ENCODE measurements at places on chromosomes 7 and 10. TPM values are rescaled to one million over a fixed set of nuclear protein-coding genes. Genes with fewer than 3 reads are reported as not detected.

C10orf62 gene
- not detected for total RNA-seq

AS3MT gene
- total RNA-seq: 9.8 TPM

PLEKHS1 gene
- total RNA-seq: not detected

HMX3 gene
- not detected for total RNA-seq

CAV2 gene
- 210 TPM for total RNA-seq

CLEC2L gene
- not detected for total RNA-seq

MCM10 gene
- total RNA-seq: 0.24 TPM

IGF2BP3 gene
- 1.7 TPM for total RNA-seq

MDFIC gene
- 89.5 TPM for total RNA-seq

MUC12 gene
- total RNA-seq: not detected

GPR37 gene
- not detected for total RNA-seq

CACNB2 gene
- 13.9 TPM for total RNA-seq

DNA sequence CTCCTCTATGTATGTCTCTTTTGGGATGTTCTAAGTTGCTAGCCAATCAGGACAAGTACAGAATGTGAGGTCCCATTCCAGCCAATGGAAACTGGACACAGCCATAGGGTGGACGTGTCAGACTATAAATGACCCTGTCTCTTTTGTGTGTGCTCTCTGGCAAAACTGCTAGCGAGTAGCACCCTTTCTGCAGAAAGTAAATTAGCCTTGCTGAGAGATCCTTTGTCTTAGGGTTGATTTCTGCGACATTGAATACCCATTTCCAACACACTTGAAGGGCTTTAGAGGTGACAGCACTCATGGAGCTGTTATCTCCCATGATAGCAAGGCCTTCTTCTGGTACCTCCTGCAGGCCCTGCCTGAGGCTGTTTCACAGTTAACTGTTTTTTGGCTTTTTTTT, 107.5 kb downstream of the CCNY start:
- DNase-seq: no peak
- no peaks in the 10 kb centered on the region for H3K27me3 ChIP-seq
- H3K4me1 ChIP-seq: peaks cover 25% of the 10 kb centered on the region
- H3K36me3 ChIP-seq: no peaks in the 10 kb centered on the region
- no peak overlapping the region for H3K27ac ChIP-seq

GRCh38 chr7:152553671-152554317, 118.0 kb upstream of the KMT2C start:
- no peaks in the 10 kb centered on the region for H3K4me1 ChIP-seq
- H3K27me3 ChIP-seq: no peaks in the 10 kb centered on the region
- H3K36me3 ChIP-seq: no peaks in the 10 kb centered on the region
- DNase-seq: no peak
- H3K27ac ChIP-seq: no peak overlapping the region
- H3K4me3 ChIP-seq: no peak overlapping the region

DNA sequence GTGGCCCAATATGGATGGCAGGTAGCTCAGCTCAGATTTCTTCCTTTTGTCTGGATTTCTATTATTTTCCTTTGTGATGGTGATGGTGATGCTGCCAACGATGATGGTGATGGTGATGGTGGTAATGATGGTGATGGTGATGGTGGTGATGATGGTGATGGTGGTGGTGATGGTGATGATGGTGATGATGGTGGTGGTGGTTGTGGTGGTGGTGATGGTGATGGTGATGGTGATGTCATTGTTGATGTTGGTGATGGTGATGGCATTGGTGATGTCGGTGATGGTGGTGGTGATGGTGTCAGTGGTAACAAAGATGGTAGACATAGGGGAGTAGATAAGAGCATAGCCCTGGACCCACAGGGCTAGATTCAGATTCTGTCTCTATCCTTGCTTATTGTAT, 25.4 kb downstream of the TTYH3 start:
- DNase-seq: no peak
- no peak overlapping the region for H3K27ac ChIP-seq
- no peaks in the 10 kb centered on the region for H3K27me3 ChIP-seq
- no peak overlapping the region for H3K4me3 ChIP-seq

- H3K36me3 ChIP-seq: no peaks in the 10 kb centered on the region
- no peaks in the 10 kb centered on the region for H3K27me3 ChIP-seq
- H3K4me1 ChIP-seq: no peaks in the 10 kb centered on the region
Observed at GRCh38 chr10:37285063-37285462, 159.7 kb downstream of the ANKRD30A start.

GRCh38 chr10:132580143-132580542, 42.6 kb downstream of the INPP5A start:
- H3K27me3 ChIP-seq: no peaks in the 10 kb centered on the region
- H3K36me3 ChIP-seq: no peaks in the 10 kb centered on the region
- no peak overlapping the region for H3K27ac ChIP-seq
- no peak overlapping the region for H3K4me3 ChIP-seq

DNA sequence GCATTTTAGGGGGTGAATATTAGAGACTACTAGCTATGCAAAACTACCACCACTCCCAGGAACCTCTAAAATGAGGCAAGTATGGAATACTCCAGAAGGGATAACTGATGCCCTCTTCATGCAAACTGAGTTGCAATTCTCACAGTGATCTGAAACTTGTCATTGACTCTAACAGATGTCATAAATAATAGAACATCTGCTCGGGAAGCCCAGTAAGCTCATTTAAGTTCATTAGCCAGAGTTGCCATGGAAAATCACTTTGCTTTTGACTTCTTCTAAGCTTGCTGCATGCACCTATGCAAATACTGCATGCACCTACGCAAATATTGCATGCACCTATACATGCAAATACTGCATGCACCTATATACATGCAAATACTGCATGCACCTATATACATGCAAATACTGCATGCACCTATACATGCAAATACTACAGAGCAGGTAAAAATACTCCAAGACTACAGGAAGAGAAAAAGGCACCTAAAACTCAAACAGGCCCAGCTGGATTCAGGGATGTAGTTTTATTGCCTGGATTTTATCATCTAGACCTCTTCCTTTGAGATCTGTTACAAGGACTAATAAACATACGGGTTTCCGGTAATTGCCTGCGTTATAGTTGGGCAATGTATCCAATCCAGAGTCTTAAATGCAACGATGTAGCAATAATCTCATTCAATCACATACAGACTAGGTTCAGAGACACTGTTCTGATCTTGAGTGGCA, 1061.1 kb upstream of the AUTS2 start:
- DNase-seq: no peak
- H3K4me1 ChIP-seq: no peaks in the 10 kb centered on the region
- no peaks in the 10 kb centered on the region for H3K27me3 ChIP-seq
- no peak overlapping the region for H3K4me3 ChIP-seq
- no peaks in the 10 kb centered on the region for H3K36me3 ChIP-seq
- no peak overlapping the region for H3K27ac ChIP-seq

DNA sequence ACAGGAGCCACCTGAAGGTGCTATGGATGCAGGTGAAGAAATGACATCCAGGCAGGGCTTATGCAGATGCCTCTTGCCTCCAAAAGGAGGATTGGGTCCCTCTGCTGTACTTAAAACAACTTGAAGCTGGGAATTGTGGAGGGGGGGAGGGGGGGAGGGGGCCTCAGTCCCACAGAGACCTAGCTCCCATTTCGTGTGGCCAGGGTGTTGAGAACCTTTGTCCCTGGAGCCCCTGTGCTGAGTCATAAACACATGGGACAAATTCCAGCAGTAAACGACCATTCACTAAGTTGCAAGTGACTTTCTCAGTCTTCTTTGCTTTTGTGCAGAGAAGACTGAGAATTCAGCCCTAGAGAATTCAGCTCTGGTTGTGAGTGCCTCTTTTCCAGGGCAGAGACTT, 96.5 kb upstream of the PODXL start:
- H3K27ac ChIP-seq: no peak overlapping the region
- H3K36me3 ChIP-seq: no peaks in the 10 kb centered on the region
- H3K27me3 ChIP-seq: no peaks in the 10 kb centered on the region
- no peaks in the 10 kb centered on the region for H3K4me1 ChIP-seq
- no peak overlapping the region for H3K4me3 ChIP-seq
- no peak for DNase-seq

- peaks cover 13% of the 10 kb centered on the region for H3K4me1 ChIP-seq
- DNase-seq: no peak
- H3K27me3 ChIP-seq: no peaks in the 10 kb centered on the region
- H3K27ac ChIP-seq: peak overlapping the region; percentile 70
- no peaks in the 10 kb centered on the region for H3K36me3 ChIP-seq
- no peak overlapping the region for H3K4me3 ChIP-seq
Observed at GRCh38 chr10:87804939-87805569, 13.0 kb downstream of the ATAD1 start.

- H3K27me3 ChIP-seq: no peaks in the 10 kb centered on the region
- DNase-seq: no peak
- no peak overlapping the region for H3K4me3 ChIP-seq
- no peak overlapping the region for H3K27ac ChIP-seq
Observed at GRCh38 chr7:16129431-16130110, 291.8 kb downstream of the CRPPA start.

- no peaks in the 10 kb centered on the region for H3K27me3 ChIP-seq
- peak; percentile 81 for DNase-seq
- H3K27ac ChIP-seq: peak overlapping the region; percentile 60
Observed at GRCh38 chr10:93991596-93992284, 2.0 kb upstream of the PLCE1 start.

GRCh38 chr7:27714831-27715444, 25.0 kb upstream of the TAX1BP1 start:
- no peaks in the 10 kb centered on the region for H3K4me1 ChIP-seq
- no peak overlapping the region for H3K4me3 ChIP-seq
- H3K36me3 ChIP-seq: no peaks in the 10 kb centered on the region
- H3K27ac ChIP-seq: no peak overlapping the region

DNA sequence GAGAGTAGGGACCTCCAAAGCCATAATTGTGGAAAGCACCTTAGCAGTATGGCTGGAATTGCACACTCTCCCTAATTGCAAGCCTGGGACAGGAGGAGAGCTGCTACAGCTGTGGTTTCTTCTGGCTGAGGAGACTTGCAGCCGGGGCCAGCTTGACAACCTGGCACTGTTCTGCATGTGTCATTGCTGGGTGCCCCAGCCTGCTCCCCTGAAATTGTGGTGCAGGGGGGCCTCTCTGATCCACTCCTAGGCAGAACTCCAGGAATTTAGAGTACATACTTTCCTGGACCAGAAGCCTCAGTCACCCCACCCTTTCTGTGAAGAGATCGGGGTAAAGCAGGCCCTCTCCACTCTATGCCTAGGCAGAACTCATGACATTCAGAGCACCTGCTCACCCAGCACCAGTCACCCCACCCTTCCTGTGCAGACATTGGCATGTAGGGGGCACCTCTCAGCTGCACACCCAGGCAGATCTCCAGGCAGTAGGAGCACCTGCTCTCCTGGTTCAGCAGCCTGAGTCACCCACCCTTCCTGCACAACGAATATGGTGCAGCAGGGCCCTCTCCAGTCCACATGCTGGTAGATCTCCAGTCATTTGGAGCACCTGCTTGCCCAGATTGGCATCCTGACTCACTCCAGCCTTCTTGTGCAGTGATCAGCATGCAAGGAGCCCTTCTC, 34.4 kb upstream of the DYNC1I1 start:
- no peaks in the 10 kb centered on the region for H3K36me3 ChIP-seq
- no peak for DNase-seq
- H3K27ac ChIP-seq: no peak overlapping the region
- H3K27me3 ChIP-seq: no peaks in the 10 kb centered on the region
- no peaks in the 10 kb centered on the region for H3K4me1 ChIP-seq

DNA sequence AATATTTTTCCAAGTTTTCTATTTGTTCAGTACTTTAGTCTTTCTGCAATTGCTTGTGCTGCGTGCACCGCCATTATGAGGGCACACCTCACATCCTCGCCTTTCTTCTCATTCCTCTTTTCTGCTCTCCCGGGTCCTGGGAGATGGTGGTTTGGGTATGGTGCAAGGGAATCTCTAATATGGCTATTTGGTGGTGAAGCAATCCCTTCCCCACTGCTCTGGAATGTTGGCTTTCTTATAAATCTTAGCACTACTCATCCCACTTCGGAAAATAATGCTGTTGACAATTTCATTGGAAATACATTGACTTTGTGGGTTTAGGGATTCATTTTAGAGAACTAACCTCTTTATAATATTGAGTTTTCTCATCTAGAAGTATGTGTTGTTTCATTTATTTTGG, 1.9 kb upstream of the GCK start:
- H3K36me3 ChIP-seq: no peaks in the 10 kb centered on the region
- no peak for DNase-seq
- H3K4me3 ChIP-seq: no peak overlapping the region

DNA sequence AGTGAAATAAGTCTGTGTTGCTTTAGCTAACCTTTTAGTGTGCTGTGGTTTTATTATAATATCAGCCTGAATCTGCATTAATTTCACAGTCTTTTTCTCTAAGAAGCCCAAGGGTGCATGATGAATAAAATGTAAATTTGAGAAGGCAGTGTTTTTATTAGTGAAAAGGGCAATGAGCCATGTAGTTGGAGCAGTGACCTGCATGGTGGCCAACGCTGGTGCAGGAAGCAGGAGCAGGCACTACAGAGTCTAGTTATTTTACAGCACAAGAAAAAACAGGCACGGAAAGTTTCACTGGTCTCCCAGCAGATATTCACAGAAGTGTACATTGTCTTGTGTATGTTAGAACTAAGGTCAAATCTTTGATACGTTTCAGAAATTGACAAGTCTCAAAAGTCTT, 247.8 kb downstream of the CELF2 start:
- H3K27ac ChIP-seq: no peak overlapping the region
- no peak for DNase-seq
- H3K36me3 ChIP-seq: no peaks in the 10 kb centered on the region

GRCh38 chr7:33062023-33062781, at the start of gene NT5C3A:
Gene NT5C3A, minus strand, starts transcription at chr7:33062776. Its CDS starts 71 bp downstream, at chr7:33062705.
- H3K4me3 ChIP-seq: peak within 1 kb of the TSS; percentile 39
- no peaks in the 10 kb centered on the region for H3K27me3 ChIP-seq
- peak within 1 kb of the TSS; percentile 89 for H3K27ac ChIP-seq
- peaks cover 6% of the 10 kb centered on the region for H3K4me1 ChIP-seq

DNA sequence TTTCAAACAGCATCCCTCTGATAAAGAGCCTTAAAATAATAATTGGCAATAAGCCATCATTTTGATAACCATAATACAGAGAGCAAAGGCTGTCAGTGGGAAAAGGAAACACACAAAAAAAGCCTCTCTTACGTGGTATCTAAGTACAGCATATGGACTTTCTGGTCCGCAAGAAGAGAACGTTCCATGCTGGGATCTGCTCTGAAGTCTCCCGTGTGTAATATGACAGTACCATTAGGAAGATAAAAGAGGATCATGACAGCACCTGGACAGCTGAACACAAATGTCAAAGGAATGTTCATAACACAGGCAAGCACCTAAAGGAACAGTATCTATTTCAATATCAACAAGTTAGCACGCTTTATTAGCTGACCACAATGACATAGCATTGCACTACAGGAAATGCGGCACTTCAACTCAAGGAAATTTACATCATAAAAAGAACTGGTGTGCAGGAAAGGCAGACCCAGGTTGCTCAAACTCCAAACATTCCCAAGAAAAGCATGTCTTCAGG, 9.9 kb downstream of the DCLRE1A start:
- H3K4me1 ChIP-seq: no peaks in the 10 kb centered on the region
- H3K27ac ChIP-seq: no peak overlapping the region
- H3K27me3 ChIP-seq: no peaks in the 10 kb centered on the region

- no peaks in the 10 kb centered on the region for H3K4me1 ChIP-seq
- H3K36me3 ChIP-seq: no peaks in the 10 kb centered on the region
- H3K27ac ChIP-seq: no peak overlapping the region
- H3K4me3 ChIP-seq: no peak overlapping the region
- H3K27me3 ChIP-seq: no peaks in the 10 kb centered on the region
Observed at GRCh38 chr7:99719996-99720769, 14.8 kb downstream of the CYP3A7 start.

GRCh38 chr7:1561036-1561940, 5.3 kb upstream of the TMEM184A start:
- H3K4me1 ChIP-seq: peaks cover 4% of the 10 kb centered on the region
- H3K4me3 ChIP-seq: no peak overlapping the region
- no peaks in the 10 kb centered on the region for H3K36me3 ChIP-seq
- DNase-seq: no peak

All from thyroid gland (tissue), 4 donors.